ENCODE measurements at places on chromosomes 5 and 9.

DNA sequence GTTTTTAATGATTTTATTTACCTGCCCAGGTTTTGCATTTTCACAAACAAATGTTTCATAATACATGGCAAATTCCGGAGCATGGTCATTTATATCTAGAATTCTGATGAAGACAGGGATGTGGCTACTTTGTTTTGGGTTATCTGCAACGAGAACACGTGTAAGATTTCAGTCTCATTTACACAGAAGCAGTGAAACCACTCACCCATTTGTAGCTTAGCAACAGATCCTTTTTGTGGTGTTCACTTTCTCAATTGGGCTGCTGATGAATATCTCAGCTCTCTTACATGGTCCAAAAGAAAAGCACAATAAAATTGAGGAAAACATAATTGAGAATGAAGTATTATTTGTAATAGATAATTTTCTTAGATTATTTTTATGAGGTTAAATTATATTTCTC is 148.6 kb downstream of the CDH9 start:
- DNase-seq: no peak

DNA sequence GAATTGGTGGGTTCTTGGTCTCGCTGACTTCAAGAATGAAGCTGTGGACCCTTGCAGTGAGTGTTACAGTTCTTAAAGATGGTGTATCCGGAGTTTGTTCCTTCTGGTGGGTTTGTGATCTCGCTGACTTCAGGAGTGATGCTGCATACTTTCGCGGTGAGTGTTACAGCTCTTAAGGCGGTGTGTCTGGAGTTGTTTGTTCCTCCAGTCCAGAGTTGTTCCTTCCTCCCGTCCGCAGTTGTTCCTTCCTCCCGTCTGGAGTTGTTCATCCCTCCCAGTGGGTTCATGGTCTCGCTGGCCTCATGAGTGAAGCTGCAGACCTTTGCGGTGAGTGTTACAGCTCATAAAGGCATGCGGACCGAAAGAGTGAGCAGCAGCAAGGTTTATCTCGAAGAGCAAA is 159.6 kb upstream of the ADAMTSL1 start:
- DNase-seq: no peak

DNA sequence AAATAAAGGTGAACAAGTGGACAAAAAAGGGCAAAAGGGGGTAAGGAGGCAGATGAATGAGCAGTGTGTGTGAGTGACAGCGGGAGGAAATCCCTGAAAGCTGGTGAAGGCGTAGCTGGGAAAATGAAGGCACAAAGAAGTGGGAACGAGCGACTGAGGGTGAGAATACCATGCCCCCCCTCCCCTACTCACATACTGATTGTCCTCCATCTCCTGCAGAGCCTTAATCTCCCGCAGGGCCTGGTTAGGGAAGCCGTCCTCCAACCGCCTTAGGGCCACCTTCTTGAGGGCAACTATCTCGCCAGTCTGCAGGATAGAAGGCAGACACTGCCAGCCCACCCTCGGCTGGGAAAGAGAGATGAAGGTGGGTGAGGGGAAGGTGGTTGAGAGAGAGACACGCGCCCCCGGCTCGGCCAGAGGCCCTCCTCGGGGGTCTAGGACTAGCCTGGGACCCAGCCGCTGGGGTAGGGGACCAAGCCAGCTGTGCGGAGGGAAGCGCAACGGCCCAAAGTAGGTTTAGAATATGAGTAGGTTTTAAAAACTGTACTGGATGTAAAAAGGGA is 522 bp downstream of the CDK20 start:
- no peak for DNase-seq

DNA sequence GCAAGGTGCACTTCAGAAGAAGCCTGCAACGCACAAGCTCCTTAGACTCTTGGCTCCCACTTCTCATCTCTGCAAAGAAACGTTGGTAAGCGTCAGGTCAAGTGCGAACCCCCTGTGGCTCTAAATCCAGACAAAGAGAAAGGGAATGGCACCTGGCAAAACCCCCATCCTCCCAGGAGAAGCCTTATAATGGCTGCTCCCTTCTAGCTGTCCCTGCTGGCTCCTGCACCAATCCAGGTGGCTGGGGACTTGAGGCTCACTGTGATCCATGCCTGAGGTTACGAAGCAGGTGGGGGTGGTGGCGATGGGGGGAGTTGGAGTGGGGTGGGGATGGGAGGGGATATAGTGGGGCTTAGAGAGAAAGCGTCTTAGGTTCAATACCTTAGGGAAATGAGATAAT is 272.8 kb downstream of the DENND1A start:
- DNase-seq: no peak

DNA sequence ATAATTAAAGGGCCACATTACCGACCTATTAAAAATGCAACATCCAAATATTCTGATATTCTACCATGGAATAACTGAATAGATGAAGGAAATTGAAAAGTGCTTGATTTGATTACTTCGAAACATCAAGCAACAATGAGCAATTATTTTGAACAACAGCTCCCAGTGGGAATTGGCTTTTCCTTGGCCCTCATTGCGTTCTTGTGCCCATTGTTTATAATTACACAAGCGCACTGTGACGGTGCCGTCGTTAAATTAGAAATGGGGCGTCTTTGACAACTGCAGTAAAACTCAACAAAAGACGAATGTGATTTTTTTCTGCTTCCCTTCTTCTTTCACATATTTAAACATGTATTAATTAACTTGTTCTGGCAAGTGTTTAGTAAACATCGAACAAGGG is 61.6 kb downstream of the CDH6 start:
- no peak for DNase-seq

DNA sequence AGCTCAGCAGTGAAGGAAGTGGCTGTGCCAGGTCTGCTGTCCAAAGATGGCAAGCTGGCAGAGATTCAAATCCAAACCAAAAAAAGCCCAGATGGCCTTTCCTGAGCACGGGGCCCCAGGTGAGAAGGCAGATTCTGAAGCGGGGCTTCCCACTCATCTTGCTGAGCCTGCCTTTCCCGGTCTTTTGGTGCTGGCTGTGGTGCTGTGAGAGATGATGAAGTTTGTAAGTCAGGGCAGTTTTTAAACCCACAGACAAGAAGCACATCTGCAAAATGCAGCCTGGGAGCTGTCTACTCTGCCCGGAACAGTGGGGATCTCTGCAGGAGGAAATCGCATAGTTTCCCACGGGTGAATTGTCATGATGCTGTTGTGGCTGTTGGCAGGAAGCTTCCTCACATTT is 85.0 kb upstream of the IRX4 start:
- no peak for DNase-seq

GRCh38 chr5:87054821-87055220 is 212.9 kb upstream of the RASA1 start:
- DNase-seq: no peak

DNA sequence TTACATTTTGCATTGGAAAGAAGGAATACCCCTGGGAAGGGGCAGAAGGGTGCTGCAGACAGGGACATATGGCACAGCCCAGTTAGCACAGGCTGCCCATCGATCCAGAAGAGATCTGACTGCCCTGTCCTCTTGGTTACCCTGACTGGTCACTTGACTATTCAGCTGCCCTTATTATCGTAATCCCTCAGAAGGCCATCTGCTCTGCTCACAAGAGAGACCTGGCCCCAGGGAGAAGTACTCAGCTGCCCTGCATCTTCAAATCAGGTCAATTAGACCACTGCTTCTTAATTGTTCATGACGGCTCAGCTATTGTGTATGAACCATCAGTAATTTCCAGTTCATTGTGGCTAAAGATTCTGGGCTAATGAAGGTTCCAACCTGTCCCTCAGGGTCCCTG is 345.0 kb downstream of the TLE1 start:
- no peak for DNase-seq

DNA sequence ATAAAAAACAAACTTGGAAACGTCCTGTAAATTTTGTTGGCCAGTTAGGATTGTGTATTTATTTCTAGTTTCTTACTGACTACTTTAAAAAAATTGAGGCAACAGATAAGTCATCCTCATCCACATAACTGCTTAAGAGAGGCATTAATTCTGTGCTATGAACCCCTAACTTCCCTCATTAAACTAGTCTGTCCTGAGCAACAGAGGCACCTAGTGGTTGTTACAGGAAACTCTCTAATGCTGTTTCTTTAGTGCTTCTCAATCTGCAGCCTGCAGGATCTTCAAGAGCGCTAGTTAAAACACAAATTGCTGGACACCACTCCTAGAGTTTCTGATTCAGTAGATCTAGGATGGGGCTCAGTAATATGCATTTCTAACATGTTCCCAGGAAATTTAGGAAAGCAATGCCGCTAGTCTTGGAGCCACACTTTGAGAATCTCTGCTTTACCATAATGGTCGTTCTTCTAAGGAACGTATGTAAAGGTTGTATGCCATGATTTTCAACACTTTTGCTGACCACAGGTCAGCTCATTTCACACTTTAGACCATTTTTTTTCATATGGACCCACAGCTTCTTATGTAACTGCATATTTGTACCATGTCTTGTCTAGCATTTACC is 410.1 kb upstream of the SMARCA2 start:
- no peak for DNase-seq

DNA sequence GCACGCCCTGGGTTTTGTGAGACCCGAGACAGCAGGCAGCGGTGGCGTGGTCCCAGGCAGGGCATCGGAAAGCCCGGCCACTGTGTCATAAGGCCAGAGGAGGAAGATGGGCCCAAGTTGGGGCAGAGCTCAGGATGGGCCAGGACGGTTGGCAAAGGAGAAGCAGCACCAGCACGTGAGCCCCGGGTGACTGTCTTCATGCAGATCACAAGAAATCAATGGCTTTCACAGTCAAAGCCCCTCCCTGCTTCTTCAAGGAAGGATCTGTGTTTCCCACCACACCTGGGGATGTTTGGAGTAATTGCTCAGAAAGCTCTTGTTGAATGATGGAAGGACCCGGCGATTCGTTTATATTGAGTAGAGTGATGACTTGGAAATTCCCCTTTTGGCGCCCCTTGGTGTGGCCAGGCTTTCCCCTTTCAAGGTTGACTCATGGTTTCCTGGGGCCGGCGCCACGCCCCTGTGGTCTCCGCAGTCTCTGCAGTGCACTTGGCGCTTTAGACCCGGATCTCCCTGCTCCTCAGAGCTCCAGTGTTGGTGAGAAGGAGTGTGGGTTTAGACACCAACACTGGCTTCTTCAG is 52.1 kb downstream of the IL31RA start:
- DNase-seq: no peak

DNA sequence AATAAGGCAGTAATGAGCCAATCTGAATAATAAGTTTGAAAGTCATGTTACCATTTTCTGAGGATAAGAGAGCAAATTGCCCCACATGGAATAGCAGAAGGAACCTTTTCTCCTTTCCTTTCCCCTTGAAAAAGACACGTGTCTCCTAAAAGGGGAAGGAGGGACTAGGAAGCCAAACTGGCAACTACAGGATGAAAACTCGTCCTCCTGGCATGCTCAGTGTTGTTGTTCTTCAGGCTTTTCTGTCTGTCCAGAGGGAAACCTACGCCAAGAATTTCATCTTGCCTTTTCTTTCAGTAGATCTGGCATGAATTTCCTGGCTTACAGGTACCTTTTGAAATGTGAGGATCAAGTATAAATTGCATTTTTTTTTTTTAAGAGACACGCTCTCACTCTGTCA is 355.9 kb upstream of the TLE4 start:
- no peak for DNase-seq

- peak; percentile 24 for DNase-seq
Observed at GRCh38 chr5:133741396-133741795, 129.1 kb upstream of the FSTL4 start.

DNA sequence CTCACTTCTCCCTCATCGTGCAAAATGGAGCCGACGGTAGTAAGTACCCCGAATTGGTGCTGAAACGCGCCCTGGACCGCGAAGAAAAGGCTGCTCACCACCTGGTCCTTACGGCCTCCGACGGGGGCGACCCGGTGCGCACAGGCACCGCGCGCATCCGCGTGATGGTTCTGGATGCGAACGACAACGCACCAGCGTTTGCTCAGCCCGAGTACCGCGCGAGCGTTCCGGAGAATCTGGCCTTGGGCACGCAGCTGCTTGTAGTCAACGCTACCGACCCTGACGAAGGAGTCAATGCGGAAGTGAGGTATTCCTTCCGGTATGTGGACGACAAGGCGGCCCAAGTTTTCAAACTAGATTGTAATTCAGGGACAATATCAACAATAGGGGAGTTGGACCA is 979 bp downstream of the PCDHGA12 start:
- no peak for DNase-seq

GRCh38 chr9:138038244-138038671 is 160.7 kb downstream of the CACNA1B start:
- DNase-seq: peak; percentile 29

DNA sequence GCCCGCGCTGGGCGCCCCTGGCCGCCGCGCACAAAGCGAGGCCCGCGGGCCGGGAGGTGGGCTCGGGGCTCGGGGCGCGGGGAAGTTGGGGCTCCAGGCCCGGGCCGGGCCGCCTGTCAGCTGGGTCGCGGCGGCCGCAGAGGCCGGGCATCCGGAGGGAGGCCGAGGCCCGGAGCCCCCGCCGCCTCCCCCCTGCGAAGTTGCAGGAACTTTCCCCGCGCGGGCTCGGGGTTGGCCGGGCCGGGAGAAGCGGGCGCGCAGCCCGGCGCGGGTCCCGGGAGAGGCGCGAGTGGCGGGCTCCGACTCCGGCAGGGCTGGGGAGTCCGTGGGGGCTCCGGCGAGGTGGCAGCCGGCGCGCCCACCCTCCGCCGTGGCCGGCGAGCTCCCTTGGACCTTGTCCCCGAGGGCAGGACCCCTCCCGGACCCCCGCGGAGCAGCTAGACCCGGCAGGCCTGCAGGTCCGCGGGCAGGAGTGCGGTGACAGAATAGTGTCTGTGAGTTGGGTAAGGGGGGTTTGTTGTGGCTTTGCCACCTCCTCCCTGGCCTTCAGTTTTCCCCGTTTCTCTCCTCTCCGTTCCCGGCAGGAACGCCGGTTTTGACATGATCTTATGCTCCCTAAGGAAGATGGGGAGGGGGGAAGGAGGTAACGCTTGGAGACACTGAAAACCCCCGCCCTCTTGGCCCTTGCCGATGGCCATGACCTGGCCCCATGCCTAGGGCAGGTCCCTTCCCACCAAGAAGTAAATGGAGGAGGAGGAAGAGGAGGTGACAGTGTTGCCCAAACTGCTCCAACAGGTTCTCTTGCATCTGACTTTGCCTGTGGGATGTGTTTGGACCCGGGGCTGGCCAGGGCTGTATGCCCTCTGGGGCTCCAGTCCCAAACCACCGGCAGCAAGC is 942 bp downstream of the PHF2 start:
- DNase-seq: no peak

DNA sequence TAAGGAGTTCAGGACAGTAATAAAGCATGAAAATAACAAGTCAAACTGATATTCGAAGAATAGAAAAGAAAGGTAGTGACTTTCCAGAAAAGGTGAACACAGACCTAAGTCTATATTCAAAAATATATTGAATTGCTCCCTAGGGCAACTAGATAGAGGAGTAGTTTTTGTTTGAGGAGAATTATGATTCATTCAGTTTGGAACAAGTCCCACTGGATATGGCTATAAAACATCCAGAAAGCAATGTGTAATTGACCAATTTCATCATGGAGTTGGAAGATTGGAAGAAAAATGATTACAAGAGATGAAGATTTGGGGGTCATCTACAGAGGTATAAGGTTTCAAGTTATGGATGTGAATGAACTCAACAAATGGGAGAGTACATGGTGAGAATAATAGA is 117.5 kb upstream of the ZNF462 start:
- DNase-seq: no peak

DNA sequence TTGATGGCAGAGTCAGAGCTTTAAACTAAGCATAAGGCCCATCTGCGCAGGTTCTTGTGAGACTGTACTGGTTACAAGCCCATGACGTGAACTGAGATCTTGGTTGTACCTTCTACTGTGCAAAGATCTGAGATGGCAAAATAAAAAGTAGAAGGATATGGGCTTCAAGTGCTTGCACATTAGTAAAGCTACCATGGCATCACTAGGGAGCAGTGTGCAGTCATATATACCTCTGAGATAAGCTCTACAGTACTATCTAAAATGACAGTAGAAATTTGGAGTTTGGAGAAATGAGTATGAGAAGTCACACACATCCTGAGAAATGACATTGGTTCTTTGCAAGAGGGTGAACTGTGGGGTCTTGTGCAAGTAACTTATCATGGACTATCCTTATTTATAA is 408.2 kb upstream of the PRR16 start:
- DNase-seq: no peak
